ENCODE measurements at places on chromosomes 11 and 22.

- DNase-seq: no peak
Measured at GRCh38 chr11:90737444-90738050, 514.7 kb upstream of the CHORDC1 start.

DNA sequence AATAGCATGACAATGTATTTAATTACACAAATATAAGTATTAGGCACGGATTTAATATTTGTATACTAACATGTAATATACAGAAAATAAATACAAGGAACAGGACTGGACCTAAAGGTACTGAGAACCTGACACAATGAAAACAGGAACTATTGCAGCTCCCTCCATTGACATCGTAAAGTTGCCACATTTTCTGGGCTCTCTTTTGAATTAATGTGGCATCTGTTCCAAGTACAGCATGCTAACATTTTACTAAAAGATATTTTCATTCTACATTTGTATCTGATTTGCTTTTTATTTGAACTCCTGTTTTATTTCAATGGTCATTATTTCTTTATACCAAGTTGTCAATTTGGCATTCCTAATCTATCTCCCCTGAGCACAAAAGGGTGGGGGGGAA, 15.3 kb downstream of the PHF21A start:
- DNase-seq: no peak

DNA sequence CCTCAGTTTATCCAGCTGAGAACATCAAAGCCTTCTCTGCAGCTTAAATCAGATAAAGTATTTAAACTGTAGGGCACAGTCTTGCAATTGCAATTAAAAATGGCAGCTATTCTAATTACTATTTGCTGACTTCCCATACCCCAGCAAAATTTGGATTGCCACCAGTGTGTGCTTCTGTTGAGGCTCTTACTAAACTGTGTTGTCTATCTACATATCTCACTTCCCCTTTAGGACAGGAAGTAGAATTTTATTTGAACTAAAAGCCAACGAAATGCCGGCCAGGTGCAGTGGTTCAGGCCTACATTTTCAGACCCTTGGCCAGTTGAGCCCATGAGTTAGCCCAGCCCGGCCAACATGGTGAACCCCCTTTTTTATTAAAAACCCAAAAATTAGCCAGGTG, 7.1 kb downstream of the SAA4 start:
- no peak for DNase-seq

DNA sequence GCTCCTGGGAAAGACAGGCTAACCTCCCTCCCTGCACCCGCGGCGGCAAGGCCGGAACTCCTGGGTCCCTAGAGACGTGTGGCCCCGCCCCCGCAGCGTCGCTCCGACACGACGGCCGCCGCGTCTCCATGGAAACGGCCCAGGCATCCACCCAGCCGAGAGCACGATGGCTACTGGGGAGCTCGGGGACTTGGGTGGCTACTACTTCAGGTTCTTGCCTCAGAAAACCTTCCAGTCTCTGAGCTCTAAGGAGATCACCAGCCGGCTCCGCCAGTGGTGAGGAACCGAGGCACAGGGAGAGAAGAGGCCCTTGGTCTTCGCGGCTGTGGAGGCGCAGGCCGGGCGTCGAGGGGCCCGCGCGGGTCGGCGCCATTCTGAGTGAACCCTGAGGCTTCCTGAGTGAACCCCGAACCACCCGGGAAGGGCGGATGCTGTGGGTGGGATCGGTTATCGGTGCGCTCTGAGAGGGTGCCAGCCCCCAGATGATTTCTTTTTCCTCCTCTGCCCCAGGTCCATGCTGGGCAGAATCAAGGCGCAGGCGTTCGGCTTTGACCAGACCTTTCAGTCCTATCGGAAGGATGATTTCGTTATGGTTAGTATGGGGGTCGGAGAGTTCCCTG, at the start of gene CFAP300:
Gene CFAP300 (plus strand): TSS at position 133 of the 620 bp plus-strand sequence. CDS start 34 bp downstream, at position 167.
- DNase-seq: peak; percentile 63

- no peak for DNase-seq
Measured at GRCh38 chr11:125063429-125064043, 431 bp downstream of the SLC37A2 start.
